ENCODE measurements at places on chromosomes 16 and 17.

DNA sequence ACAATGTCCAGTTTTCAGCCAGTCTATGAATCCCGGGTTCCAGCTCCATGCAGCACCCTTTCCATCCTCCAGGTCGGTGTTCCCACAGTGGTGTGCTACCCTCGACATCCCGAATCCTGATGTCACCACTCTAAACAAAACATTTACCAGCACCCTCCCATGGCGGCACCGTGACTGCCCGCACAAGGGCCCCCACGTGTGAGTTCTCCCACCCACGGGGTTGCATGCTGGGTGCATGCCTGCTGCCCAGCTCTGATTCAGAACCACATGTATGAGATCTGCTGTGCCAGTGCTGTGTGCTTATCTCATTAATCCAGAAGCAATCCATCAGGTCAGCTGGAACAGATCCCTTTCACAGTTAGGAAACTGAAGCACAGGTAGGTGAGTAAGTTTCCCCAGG, 57.4 kb downstream of the C16orf78 start:
- DNase-seq = no peak

- peak; percentile 54 for DNase-seq
Measured at GRCh38 chr17:8846768-8847211, 20.7 kb downstream of the PIK3R6 start.

GRCh38 chr17:42422412-42422957, 571 bp downstream of the CAVIN1 start:
- no peak for DNase-seq

DNA sequence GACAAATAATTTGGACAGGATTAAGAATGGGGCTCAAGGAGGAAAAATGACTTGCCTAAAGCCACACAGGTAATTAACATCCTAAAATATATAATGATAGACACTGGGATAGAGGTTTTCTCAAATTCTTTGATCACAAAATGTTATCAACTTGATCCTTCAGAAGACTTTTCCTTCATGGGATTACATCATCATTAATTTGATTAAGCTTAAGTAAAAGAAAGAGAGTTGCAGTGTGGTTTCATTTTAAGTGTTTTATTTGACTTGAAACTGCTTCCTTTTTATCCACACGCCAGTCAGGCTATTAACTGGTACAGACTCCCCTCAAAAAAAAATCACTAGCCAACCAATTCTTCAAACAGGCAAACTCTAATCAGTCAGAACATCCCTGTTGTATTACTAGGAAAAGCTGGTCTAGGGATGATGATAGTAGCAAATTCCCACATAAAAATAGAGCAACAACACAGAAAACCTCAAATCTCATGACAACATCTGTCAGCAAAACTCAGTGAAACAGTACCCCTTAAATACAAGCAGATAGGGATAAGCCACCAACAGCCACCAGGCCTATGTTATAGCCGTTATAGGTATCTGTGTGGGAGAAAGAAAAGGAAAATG, 32.5 kb downstream of the AKAP10 start:
- no peak for DNase-seq

DNA sequence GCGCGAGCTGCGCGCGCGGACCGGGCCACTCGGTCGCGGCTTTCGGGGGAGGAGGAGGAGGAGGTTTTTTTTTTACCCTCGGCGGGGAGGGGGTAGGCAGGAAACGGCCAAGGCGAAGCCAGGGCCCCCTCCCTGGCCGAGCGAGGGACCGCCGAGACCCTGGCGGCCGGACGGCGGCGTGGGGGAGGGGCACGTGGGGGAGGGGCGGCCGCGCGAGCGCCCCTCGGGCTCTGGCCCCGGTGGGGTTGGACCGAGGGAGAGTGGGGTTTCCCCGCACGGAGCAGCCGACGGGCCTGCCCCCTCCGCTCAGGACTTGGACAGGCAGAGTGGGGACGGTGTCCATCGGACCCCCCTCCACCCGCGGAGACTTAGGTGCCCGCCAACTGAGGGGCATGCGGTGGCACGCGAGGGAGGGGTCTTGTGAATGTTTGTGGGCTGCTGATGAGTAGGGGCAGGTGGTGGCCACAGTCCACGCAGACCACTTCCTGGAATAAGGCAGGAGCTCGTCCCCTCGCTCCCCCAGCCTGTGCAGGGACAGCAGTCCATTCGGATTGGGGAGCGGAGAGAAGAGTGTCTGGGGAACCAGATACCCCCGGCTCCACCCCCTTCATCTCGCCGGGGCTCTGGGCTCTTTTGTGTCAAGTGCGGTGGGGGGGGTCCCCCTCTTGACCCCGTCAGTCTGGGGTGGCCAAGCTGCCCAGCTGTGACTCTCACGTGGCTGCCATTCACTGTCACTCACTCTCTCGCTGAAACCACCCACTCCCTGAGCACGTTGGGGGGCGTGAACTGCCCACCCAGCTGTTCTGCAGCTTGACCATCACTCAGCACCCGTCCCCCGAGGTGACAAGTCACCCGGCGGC, 3.0 kb upstream of the CHD3 start:
- DNase-seq = no peak

Data from bronchial epithelial cell (primary cell).